ENCODE measurements at places on chromosomes 3 and 15.

- peak; percentile 72 for DNase-seq
Measured at GRCh38 chr3:50345586-50346234, at the start of gene ZMYND10. Gene ZMYND10 (minus strand): TSS chr3:50345732. CDS start chr3:50345579, 153 bp downstream.

GRCh38 chr3:73094129-73094528 lies 32.7 kb downstream of the EBLN2 start:
- peak; percentile 56 for DNase-seq

DNA sequence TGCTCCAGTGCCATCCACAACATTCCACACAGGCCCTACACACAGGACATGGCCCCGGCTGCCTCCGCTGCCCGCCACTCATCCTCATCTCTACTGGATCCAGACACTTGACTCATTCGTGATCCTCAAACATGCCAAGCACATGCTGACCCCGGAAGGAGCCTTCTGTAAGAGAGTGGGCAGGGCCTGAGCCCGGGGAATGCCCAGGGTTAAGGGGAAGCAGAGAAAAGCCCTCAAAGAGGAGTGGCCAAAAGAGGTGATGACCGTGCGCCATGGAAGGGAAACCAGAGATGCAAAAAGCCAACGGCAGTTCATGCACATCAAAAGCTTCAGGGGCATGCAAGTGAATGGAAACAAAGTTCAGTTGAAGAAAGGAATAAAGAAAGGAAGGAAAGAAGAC lies 46.1 kb downstream of the RFTN1 start:
- no peak for DNase-seq

DNA sequence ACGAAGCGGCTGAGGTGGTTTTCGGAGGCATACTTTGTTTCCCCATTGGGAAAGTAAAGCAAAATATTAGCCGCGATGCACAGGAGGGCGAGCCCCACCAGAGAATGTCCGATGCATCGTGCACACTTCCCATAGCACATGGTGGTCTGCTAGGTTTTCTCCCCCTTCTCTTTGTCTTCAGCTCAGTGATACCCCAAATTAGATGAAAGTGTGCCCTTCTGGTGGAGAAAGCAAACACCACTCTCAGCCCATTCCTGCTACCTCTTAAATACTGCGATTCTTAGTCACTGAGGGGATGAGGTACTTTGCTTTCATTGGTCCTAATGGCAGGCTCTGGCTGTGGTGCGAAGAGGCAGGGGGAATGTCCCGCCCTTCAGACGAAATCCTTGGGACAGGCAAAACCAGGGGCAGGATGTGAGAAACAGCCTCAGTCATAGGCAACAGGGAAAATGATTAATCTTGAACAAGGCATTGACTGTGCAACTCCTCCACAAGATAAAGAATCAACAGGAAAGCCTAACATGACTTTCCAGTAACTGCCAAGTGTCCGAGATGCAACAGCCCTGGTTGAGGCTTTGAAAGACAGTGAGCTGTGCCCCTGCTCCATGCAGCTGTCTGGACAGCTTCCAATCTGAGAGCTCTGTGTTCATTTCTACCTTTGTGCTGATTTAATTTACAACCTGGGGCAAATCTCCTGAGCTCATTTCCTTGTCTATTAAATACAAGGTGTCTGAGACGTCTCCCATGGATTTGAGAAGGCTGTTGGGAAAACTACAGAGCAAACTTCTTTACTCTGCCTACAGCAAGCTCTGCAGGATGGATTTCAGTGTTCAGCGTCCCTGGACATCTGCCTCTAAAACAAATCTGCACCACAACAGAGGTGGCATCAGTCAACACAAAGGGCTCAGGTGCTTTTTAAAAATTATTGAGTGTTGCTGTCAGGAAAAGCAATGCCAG lies at the start of gene TM4SF1:
TSS of gene TM4SF1 (minus strand) at position 242 of the 957 bp plus-strand sequence. CDS start at position 140, 102 bp downstream.
- DNase-seq, result peak; percentile 95

DNA sequence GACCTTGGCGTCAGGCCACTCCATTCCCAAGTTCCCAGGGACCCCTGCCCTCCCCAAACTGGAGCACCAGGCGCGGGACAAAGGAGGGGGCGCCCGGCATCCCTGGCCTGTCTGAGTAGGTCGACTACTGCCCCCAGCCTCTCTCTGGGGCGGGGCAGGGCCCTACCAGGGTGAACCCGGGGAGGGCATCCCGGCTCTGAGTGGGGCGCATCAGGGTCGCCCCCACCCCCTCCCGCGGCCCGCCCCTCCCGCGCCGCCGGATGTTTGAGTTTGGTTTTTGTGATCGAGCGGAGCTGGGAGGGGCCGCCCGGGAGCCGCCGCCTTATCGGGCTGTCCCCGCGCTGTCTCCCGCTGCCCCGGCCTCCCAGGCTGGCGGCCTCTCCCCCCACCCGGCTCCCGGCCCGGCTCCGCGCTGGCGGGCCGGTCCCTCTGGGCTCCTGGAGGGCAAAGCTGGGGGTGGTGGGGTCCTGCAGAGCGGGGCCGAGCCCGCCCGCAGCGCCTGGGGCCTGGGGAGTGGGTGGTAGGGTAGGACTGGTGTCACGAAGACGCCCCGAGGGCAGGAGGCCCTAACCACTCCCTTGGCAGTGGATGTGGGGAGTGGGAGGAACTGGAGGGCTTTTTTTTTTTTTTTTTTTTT lies 47.2 kb upstream of the SMAD6 start:
- DNase-seq, result no peak

DNA sequence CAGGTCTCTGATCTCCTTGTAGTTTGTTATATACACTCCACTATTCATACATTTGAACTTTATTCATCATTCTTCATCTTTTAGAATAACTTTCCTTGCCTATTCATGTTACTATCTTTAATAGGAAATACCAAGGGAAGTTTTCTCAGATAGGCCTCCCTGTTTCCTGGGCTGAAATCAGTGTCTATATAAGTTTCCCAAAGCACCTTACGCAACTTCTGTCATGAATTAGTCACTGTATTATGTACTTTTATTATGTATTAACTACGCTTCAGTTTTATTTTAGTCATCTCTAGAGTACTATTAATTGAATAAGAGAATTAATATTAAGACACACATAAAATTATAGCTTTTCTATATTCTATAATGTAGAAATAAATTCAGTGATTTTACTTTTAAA lies 1481.5 kb downstream of the OTOL1 start:
- peak; percentile 22 for DNase-seq

- peak; percentile 13 for DNase-seq
Measured at GRCh38 chr3:53694666-53695323, 151.4 kb downstream of the CHDH start.

- no peak for DNase-seq
Measured at GRCh38 chr3:160257606-160258005, 32.4 kb downstream of the C3orf80 start.

- DNase-seq, result no peak
Measured at GRCh38 chr15:82699726-82700125, 9.9 kb downstream of the AP3B2 start.

DNA sequence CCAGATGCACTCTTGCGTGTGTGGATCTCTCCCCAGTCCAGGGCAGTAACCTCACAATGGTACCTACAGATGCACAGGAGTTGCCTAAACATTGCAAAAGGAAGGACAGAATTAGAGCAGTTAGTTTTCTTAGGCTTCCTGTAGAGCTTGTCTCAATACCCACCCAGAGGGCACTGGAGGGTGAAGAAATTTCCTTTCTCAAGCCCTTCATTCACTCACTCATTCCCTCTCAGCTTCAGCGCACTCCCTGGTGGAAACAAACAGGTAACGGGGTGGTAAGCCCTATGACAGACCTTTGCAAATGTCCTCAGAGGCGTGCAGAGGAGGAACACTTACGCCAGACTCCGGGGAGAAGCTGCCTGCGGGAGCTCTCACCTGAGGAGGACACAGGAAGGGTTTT lies 267.4 kb upstream of the HES1 start:
- DNase-seq, result no peak

DNA sequence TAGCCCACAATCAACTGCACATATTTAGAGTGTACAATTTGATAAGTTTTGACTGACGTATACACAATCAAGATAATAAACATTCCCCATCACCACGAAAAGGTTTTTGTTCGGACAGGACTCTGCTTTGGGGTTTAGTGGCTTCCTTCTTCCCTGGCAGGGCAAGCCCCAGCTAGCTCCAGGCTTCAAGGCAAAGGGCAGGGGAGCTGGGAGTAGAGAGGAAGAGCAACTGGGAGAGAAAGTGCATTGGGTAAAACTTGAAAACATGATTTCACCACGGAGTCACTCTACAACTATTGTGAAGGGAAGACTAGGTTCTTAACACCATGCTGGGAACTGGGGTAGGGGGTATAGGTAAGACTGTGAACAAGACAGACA lies 185.1 kb upstream of the UBE2E1 start:
- DNase-seq, result no peak

DNA sequence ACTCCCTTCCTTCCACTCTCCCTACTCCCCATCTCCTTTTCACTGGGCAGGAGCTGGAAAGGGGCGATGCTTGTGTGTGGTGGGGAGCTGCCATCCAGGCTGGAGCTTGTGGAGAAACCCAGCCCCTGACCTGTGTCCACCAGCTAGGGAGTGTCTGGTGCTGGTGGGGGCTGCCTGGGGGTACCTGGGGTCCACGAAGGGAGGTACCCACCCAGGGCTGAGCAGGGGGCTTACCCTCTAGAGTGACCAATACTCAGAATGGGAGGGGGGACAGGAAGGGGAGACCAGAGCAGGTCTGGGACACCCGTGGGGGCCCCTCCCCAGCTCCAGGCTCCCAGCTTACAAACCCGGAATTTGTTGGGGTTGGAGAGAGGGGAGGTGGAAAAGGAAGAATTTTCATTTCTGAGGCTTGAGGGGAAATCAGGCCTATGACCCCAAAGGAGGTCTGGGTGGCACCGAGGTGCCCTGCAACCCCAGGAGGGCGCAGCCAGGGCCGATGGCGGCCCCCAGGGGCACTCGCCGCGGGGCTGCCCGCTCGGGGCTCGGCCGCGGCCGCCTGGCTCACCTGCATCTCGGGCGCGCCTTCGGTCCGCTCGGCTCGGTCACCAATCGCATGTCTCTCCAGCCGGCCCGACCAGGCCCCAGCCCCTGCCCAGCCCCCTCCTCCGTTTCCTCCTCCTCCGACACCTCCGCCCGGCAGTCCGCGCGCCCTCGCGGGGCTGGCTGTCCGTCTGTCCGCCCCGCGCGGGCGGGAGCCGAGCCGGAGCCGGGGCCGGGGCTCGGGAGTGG lies 773 bp downstream of the LINGO1 start:
- no peak for DNase-seq

DNA sequence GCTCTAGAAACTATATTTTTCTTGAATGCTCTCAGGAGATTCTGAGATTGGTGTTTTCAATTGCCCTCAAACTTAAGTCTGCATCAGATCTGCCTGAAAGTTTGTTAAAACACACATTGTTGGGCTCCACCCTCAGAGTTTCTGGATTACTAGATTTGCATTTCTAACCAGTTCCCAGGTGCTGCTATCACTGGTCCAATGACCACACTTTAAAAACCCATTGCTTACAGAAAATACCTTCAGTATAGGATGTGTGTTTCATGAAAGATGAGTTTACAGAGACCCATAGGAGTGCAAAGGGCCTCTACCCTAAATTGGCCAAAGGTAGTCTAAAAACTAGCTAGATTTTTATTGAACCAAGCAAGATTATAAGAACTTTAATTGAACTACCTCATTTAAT lies 17.8 kb downstream of the GRM7 start:
- no peak for DNase-seq

GRCh38 chr15:25718597-25718996 lies 144.5 kb downstream of the ATP10A start:
- no peak for DNase-seq

- peak; percentile 41 for DNase-seq
Measured at GRCh38 chr3:24088782-24089181, 143.7 kb downstream of the NR1D2 start.

- no peak for DNase-seq
Measured at GRCh38 chr3:14725564-14726440, 50.9 kb downstream of the C3orf20 start.

- DNase-seq, result no peak
Measured at GRCh38 chr3:37387462-37387861, 213.1 kb upstream of the LRRFIP2 start.

GRCh38 chr3:195087328-195087727 lies 183.6 kb downstream of the XXYLT1 start:
- no peak for DNase-seq

DNA sequence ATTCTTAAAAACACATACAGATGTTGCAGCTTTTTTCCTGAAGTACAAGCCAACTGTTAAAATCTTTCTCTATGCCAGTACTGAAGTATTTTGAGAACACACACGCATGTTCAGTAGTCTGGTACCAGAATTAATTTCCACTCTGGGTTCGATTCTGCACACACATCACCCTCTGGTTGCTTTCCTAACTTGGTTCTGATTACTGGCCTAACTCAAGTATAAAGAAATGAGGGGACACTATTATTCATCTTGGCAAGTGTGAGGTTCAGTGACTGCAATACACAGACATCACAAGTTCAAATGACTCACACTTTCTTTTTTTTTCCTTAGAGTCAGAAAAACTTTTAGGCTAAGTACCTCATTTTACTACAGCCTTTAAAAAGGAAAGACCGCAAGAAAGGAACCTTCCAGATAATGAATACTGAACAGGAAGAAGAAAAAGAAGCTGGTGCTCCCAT lies 37.4 kb upstream of the LDHAL6B start:
- peak; percentile 79 for DNase-seq

- no peak for DNase-seq
Measured at GRCh38 chr3:88882121-88882520, 225.3 kb upstream of the EPHA3 start.

GRCh38 chr15:98682992-98683701 lies 34.8 kb downstream of the IGF1R start:
- DNase-seq, result peak; percentile 10

GRCh38 chr15:79299841-79300235 lies 11.1 kb upstream of the TMED3 start:
- no peak for DNase-seq

DNA sequence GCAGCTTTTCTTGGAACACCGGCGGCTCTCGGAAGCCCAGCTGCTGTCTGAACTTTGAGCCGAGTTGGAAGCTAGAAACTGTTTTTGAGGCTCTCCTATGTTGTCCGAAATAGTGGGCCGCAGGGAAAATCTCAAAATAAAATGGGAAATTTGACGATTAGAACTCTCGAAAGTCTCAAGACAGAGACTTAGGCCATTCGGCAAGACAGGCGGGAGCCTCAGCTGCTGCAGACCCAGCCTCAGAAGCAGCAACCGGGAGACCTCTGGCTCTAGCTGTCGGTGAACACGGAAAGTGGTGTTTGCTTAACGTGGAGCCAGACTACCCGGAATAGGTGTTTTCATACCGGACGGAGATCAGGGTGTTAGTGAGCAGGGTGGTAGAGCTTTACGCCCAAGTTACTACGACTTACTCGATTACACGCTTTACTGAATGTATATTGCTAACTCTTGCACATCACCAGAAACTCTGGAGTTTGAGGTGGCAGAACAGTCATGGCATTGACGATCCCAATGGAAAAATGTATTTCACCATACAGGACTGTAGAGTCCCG lies 357 bp upstream of the MAN2C1 start:
- DNase-seq, result peak; percentile 18

DNA sequence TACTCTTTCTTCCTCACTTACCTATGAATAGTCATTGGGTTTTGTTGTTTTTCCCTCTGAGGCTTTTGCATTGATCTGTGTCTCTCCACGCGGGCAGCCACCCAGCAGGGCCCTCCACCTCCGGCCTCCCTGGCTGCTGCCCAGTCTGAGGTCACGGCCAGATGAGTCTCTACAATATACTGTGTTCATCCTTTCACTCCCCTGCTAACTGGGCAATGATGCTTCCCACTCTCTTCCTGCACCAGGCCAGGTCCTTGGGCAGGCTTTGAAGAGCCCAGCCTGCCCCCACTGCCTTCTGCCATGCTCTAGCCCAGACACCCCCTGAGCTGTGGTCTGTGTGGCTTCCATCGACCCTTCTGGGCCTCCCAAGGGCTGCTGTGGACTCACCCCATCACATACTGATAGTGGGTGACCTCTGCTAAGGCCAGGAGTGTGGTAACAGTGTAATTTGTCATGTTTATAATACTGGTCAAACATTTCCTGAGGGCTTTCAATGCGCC lies 18.0 kb downstream of the PDIA5 start:
- peak; percentile 30 for DNase-seq
